Activated CD8-positive, alpha-beta T cell treated with anti-CD3 and anti-CD28 coated beads for 36 hours (primary cell): ENCODE measurements at places on chromosomes 7 and 10.

DNA sequence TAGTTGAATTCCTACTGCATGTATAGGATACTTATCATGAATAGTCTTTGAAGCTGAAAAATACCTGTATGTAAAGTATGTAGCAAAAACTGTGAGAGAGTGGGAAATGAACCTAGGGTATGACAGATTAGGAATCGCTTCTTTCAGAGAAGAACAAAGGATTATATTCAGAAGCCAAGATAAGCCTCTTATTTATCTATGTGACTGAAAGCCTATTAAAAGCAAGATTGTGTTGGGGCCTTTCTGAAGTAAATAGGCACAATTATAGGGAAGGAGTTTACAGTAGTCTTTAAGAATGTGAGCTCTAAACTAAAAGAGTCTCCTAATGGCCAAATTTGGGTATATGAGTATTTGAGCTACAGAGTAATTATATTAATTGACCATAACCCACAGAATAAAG, 102.1 kb downstream of the MTERF1 start:
- no peak for DNase-seq

- DNase-seq, result no peak
Measured at GRCh38 chr7:1422512-1423263, 36.6 kb downstream of the MICALL2 start.

DNA sequence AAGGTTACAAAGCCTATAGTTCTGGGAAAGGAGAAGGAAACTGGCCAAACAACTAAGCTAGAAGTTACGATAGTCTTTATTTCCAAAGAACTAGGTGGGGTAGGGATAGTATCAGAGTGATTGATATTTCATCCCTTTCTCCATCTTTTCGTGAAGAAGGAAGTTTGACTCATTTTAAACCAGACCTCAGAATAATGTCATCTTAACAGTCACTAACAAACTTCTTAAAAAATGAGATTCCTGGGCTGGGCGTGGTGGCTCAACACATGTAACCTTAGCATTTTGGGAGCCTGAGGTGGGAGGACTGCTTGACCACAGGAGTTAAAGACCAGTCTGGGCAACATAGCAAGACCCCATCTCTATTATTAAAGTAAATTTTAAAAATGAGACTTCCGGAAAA, 69.4 kb downstream of the ARL4A start:
- DNase-seq, result no peak

DNA sequence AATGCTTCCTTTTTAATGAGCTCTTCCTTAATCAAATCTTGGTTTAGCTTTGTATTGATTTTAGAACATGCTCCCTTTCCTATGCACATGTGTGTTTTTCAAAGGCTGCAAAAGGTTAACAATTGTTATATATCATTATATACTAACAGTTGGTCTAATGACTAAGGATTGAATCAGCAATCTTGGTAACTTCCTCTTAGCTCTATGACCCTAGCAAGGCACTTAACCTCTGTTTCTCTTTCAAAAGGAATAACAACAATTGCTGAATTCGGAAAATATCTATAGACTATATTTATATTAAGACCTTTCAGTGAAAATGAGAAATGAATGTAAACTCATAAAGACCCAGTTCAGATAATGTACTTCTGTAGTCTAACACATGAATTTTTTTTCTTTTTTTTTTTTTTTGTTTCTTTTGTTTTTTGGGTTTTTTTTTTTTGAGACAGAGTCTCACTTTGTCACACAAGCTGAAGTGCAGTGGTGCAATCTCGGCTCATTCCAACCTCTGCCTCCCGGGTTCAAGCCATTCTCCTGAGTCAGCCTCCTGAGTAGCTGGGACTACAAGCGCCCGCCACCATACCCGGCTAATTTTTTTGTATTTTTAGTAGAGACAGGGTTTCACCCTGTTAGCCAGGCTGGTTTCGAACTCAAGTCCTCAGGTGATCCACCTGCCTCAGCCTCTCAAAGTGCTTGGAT, 48.8 kb downstream of the HOXA1 start:
- no peak for DNase-seq

DNA sequence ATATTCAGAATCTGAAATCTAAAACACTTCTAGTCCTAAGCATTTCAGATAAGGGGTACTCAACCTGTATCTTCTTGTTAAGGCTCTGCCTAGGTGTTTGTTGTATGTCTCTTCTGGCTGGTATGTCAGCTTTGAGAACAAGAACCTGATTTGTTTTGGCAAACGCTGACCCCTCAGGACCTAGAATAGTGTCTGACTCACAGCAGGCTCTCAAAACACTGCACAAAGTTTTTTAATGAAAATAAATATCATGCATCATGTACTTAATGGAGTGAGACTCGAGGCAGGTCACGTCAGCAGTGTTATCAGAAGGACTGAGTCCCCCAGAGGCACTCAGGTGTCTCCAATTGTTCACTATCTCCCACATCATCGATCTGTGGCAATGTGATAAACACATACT, 99.1 kb downstream of the GLI3 start:
- DNase-seq, result no peak

- no peak for DNase-seq
Measured at GRCh38 chr7:115410972-115411686, 489.2 kb downstream of the MDFIC start.

DNA sequence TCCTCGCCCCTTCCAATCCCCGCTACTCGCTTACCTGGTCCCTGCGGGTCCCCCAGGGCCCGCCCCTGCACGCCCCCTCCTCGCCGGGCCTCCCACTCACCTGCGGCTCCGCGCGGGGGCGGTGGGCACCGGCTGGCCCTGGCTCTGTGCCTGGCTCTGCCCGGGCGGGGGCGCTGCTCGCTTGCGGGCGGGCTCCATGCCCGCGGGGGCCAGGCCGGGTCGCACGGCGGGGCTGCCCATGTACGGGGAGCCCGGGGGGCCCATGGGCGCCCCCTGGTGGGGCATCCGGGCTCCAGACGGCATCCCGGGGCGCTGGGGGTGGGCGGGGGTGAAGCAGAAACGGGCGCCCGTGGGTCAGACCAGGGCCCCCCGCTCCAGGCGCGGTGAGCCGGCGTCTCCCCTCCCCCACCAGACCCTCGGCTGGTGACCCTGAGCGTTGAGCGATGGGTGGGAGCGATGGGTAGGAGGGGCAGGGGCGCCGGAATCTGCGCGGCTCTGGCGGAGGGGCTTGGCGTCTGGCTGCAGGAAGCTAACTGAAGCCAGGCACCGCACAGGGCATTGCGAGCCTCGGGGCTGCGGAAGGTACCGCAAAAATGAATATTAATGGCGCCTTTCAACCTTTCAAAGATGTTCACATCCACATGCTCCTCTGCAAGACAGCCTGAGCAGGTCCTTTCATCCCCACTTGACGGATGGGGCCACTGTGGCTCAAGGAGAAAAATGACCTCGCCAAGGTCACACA, 3.0 kb downstream of the SMARCD3 start:
- peak; percentile 76 for DNase-seq

- no peak for DNase-seq
Measured at GRCh38 chr7:79272066-79272669, 181.3 kb downstream of the MAGI2 start.

DNA sequence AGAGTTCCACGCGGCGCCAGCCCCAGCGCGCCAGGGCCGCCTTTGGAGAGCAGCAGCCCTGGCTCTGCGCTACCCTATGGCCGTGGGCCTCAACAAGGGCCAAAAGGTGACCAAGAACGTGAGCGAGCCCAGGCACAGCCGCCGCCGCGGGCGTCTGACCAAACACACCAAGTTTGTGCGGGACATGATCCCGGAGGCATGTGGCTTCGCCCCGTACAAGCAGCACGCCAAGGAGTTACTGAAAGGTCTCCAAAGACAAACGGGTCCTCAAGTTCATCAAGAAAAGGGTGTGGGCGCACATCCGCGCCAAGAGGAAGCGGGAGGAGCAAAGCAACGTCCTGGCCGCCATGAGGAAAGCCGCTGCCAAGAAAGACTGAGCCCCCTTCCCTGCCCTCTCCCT, 144.1 kb downstream of the SRPK2 start:
- DNase-seq, result no peak

DNA sequence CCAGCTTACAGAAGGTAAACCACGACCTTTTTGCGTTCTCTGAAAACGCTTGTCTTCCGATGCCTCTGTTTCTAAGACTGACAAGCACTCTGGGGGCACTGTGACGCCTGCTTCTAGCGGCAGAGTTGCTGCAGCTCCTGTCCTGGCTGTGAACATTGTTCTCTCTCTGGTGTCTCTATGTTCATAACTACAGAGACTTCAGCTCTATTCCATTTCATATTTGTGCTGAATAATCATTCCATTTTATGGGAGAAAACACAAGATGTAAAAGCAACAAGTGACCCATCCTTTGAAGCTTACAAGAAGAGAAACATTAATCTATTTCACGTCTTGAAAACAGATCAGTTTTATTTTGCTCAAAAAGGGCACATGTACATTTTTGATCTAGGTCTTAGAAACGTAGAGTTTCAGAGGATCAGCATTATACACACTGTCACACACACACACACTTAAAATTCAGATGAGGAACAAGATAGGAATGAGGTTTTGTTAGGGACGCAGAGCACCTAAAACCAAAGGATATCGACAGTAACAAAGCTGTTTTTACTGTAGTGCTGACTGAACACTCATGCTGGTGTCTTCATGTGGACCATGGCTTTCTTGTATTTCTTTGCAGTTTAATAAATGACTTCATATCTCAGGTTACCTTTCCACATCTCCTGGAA, 3.0 kb downstream of the IKZF1 start:
- peak; percentile 78 for DNase-seq

- DNase-seq, result no peak
Measured at GRCh38 chr10:105140600-105140999, 499.5 kb downstream of the SORCS3 start.

DNA sequence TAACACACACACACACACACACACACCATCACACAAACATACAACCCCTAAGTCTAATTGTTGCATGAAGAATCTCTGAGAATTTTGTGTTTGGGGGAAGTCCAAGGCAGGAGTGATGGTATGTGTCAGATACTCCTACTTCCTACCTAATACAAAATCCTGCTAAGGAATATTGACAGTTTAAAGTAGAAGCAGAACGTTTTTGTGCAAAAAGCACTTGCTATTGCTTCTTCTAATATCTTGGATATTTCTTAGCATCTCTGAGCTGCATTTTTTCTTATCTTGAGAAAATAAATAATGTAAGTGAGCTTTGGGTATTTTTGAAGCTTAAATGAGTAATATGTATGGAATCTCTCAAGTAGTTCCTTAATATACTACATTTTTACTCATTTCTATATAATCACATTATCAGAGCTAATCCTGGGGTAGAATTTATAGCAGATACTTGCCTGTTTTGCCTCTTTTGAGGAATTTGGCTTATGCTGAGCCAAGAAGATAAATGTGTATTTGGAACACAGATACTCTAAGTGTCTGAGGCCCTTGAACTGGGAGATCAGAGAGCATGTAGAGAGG, 212.3 kb downstream of the DKK1 start:
- DNase-seq, result no peak

- DNase-seq, result no peak
Measured at GRCh38 chr7:64733550-64734240, 60.5 kb upstream of the ZNF138 start.

DNA sequence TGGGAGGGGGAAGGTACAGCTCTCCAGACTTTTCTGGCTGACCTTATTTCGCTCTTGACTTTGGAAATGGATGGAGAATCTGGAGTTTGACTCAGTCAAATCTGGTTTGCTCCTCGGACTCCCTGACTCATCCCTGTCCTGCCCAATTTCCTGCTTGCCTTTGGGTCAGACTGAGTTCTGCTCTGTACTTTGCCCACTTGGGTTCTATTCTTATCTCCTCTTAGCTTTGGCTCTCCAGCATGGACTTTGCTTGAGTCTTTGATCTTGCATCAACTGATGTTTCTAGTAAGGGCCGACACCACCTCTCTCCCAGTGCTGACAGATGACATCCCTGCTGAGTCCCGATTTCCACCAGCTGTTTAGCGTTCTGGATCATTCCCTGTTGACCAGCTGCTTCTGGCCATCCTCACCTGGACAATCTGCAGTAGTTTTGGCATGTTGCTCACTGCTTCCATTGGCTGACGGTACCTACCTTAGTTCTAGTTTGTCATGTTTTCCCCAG, 335.3 kb downstream of the SUGCT start:
- no peak for DNase-seq

GRCh38 chr7:95517458-95517857, 31.7 kb downstream of the ASB4 start:
- no peak for DNase-seq

DNA sequence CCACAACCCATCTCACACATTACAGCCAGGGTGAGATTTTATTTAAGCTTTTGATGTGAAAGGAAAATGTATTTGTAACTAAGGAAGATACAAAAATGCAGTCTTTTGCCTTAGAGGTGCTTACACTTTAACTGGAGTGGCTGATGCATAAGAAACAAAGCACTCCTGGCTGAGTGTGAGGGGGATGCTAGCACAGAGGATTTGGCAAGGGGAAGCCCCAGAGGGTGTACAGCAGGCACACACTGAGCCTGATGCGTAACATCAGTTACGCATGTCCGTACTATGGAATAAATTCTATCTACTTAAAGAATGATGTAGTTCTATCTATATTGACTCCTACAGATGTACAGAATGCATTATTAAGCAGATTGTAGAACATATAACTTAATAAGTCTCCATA, 17.8 kb downstream of the GIMAP8 start:
- DNase-seq, result peak; percentile 38

DNA sequence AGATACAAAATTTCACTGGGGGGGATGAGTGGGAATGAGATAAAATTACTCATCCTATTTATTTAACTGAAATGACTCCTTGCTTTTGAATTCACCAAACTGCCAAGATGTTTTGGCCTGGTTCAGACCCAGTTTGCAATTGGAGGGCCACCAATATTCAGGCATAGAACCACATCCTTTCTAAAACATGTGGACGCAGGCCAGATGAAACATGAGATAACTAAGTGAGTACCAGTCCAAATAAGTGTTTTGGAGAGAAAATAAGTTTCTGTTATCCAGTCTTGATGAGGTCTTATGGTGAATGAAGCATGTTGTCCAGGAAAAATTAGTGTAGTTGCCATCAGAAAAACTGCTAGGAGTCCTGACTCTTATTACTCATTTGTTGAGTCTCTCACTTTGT, 36.3 kb upstream of the PDK4 start:
- no peak for DNase-seq

- no peak for DNase-seq
Measured at GRCh38 chr7:73735528-73735905, 3.1 kb downstream of the ABHD11 start.

DNA sequence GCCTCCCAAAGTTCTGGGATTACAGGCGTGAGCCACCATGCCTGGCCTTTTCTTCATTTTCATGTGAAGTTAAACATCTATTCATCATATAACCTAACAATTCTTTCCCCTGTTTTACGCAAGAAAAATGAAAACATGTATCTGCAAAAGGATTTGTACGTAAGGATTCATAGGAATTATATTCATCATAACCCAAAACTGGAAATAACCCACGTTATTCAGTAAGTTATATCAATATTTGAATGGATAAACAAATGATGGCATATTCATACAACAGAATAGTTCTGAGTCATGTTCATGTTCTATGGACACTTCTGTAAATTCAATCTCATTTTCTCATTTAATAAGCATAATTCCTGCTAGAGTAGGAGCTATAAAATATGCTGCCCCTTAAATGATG, 35.2 kb upstream of the CAV2 start:
- DNase-seq, result no peak
